ENCODE measurements at places on chromosomes 12 and 14. TPM values are rescaled to one million over a fixed set of nuclear protein-coding genes. Genes with fewer than 3 reads are reported as not detected.

DNA sequence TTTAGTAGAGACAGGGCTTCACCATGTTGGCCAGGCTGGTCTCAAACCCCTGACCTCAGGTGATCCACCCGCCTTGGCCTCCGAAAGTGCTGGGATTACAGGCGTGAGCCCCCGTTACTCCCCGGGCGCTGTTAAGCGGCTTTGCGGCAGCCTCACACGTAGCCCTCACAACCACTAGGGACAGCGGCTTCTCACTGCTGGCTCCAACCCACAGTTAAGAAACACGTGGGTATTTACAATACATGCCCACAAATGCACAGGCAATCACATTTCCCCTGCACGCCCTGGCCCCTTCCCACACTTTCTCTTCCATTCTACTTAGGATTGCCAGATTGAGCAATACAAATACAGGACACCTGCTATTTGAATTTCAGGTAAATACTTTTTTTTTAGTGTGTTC lies 37.0 kb upstream of the EIF5 start:
- DNase-seq: no peak

DNA sequence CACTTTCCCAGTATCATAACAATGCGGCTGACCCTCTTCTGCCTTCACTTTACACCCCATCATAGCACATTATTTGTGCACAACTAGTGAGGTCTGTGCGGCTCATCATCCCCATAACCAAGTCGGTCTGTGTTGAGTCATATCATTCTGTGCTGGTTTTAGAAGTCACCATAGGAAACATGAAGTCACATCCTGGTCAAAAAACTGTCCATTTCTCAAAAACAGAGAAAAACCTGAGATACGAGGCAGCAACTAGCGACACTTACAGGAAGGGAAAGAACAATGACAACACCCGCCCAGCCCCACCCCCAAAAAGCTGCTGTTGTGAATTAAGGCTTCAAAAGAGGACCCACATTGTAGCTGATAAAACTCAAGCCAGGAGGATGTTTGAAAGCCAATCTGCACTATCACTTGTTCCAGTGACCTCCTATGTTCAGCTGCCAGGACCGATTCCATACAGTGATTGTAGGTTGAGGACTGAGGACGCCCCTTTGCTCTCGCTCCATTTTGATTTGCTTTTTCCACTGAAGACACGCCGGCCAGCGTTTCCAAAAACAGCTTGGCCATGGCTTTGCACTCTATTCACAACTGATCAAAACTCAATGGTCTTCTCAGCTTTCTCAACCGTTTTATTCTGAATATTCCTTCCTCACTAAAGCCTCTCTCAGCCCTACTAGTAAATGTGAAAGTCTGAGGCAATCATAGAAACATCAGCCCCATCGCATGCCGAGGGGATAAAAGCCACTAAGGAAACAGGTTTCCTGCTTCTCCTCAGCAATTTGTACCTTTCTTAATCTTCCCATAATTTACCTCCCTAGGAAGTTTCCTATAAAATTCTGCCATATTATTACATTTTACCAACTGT lies 87.5 kb downstream of the DUSP16 start:
- DNase-seq: peak; percentile 92

- peak; percentile 15 for DNase-seq
Measured at GRCh38 chr14:71532790-71533189, 399.4 kb upstream of the RGS6 start.

DNA sequence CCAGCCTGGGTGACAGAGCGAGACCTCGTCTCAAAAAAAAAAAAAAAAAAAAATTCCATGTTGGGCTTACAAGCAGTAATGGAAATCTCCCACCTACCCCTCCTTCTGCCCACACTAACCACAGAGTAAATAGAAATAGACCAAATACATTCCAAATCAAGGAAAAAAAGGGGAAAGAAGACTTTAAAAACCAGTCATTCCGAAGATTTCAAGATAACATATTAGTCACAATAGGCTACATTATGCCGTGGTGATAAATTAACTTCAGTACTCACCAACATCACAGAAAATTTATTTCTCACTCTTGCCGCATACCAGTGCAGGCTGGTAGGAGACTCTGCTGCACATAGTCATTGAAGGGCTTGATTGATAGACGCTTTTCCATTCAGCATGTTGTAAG lies 15.5 kb upstream of the ETV6 start:
- DNase-seq: no peak

DNA sequence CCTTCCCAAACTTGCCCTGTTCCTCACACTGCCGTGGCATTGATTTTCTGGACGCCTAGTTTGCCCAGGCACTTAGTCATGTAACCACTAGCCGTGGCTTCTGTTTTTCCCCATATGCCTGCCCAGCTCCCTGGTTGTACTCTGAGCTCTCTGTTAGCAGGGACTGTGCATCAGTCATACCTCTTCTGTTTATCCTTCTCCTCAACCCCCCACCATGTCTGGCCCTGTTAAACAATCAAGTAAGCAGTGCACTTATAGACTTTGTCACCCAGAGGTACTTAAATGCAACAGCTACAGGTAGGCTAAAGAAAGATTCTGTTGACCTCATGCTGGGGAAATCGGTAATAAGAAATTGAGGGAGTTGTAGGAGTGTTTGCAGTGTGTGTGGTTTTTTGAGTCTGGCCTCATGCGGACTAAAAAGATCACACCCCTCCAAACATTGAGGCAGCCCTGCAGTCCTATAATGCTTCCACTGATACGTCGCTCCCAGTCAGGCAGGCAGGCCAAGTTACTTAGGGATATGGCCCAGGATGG lies 17.0 kb downstream of the UBE3B start:
- DNase-seq: no peak

DNA sequence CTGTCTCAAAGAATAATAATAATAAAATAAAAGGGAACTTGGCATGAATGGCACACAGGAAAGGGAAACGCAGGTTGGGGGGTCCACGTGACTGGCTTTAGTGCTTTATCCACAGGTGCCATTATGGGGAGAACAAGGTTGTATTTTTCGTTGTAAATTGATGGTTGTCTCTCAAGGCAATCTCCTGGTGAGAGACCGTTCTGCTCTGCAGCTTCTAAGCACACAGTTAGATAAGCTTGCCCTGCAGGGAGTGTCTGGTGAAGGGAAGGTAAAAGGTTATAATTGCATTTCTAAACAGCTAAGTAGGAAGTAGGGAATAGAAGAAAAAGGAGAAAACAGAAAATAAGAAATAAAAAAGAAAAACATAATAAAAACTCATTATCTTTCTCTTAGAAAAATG lies 69.1 kb upstream of the CPSF6 start:
- DNase-seq: no peak

DNA sequence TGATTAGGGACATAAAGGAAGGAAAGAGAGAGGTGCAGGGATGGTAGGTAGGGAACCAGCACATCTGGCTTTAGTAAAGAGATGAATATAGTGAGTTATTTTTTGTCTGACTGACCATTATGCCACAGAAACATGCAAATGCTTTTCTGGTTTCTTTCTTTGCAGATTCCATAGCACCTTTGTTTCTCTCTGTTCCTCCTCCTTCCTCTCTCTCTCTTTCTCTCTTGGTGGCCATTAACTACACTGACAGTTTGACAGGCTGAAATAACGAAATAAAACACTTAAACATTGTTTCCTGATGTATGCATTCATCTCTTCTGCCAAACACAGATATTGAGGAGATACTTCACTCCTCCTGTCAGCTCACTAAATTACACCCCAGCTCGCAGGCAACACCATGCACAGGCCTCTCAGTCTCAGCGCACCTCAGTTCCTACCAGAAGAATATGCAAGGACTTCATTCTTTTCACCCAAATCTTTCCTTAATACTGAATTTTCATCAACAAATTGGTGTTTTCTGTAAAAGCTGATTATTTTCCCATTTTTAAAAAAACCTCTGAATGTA lies 406.9 kb upstream of the SOX5 start:
- DNase-seq: no peak

DNA sequence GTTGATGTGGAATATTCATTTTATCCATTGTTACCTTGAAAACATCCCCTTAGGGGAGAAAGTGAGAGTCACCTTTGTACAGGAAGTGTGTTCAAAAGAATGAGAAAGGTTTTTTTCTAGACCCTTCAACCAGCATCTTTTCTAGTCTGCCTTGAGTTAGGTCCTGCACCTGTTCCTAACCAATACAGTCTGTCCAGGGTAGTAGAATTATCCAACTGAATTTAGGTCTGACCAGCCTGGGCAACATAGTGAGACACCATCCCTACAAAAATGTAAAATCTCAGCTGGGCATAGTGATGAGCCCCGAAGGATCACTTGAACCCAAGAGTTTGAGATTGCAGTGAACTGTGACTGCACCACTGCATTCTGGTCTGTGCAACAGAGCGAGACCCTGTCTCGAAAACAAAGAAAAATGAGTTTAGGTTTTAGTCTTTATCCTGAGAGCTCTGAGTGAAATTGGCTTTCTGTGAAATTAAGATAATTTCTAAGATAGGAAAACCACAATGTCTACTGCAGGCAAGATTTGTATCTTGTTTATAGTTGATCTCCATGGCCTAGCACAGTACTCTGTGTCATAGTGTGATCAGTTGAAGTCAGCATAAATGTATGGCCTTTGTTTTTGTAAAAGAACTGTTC lies 25.2 kb downstream of the ARHGAP5 start:
- no peak for DNase-seq

GRCh38 chr14:89551955-89552354 lies 134.9 kb upstream of the FOXN3 start:
- DNase-seq: no peak

DNA sequence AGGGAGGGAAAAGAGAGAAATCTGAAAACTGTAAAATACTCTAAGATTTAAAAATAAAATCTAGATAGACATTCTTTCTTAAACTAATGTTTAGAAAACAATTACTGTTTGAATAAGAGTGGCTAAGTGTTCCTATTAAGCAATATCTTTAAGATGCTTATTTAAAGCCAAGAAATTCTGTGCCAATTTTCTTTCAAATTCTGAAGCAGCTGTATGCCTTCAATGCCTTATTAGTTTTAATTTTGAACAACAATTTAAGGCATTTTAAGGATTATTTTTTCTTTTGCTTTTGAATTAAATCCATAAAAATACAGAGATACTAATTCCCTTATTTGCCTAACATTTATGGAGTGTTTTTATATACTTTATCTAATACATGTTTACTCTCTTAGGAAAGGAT lies 50.3 kb upstream of the KITLG start:
- DNase-seq: no peak

- peak; percentile 85 for DNase-seq
Measured at GRCh38 chr12:15856097-15856982, 25.8 kb upstream of the STRAP start.

- peak; percentile 90 for DNase-seq
Measured at GRCh38 chr12:78062786-78063185, 232.1 kb downstream of the NAV3 start.

- no peak for DNase-seq
Measured at GRCh38 chr12:69238589-69239351, 599 bp upstream of the CPSF6 start.

- no peak for DNase-seq
Measured at GRCh38 chr12:64792128-64792527, 32.3 kb upstream of the TBC1D30 start.

- no peak for DNase-seq
Measured at GRCh38 chr14:24928386-24928900, 121.5 kb downstream of the STXBP6 start.

DNA sequence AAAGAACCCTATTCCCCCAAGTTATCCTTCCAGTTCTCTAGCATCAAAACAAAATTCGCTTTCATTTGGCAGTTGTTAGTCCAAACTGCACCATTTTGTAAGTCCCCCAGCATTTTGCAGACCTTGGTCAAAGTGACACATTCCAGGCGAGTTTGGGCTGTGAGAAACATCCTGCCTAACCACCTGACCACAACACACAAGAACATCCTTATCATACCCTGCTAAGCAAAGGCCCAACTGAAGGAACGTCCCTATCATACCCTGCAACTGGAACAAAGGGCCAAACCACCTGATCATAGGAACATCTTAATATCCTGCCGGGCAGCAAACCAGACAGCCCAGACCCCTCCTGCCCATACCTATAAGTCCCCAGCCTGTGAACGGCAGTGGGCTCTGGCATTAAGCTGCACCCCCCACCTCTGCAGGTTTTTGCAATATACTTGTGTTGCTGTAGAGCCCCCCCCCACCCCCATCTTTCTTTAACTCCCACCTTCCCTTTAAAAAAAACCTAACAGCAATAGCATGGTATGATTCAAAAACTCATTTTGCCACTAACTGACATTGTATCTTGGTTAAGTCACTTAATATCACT lies 2.7 kb downstream of the PCNX4 start:
- DNase-seq: peak; percentile 70

DNA sequence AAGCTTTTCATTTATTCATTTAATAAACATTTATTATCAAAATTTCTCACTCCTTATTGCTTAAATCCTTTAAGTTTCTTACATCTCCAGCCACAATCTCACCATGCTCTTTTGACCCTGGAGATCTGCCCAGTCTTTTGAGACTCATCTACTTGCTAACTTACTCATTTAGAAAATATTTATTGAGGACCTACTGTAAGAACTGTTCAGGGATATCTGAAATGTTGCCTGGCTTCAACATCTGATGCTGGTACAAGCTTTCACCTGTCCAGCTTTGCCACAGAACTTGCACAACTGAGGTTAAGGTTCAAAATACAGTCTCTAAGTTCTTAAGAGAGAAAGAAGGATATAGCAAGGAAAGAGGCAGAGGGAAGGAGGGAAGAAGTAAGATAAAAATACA lies 17.5 kb upstream of the GXYLT1 start:
- no peak for DNase-seq

DNA sequence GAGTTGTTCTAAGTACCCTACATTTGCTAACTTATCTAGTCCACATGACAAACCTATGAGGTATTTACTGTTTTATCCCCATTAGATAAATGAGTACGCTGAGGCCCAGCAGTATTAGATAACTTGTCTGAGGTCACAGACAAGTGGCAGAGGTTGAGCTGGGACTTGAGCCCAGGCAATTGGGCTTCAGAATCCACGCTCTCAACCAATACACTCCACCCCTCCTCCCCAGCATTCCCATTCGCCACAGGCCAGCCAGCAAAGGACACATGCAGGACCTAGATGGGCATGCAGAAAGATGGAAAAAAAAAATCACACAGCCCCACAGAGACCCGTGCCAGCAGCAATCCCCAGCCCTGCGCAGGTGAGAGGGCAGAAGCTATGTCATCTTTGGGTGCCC lies 12.4 kb downstream of the HDAC7 start:
- no peak for DNase-seq

DNA sequence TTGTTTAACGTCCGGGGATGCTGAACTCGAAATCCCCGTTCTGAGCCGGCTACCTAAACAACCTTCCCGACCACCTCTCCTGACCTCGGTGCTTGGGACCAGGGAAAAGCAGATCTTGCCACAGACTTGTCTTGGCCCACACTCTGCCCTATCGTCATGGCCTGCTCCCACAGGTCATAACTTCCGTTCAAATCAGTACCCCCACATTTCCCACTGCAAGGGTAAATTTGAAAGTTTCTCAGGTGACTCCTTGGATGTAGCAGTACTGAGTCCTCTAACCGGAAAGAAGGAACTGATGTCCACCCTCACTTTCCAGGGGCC lies 612 bp upstream of the RBM23 start:
- no peak for DNase-seq

- no peak for DNase-seq
Measured at GRCh38 chr14:72568296-72568992, 325.5 kb downstream of the DPF3 start.

The OR4N2 gene
- not detected for total RNA-seq

The SAMD15 gene
- 0.88 TPM for total RNA-seq

The KCNC2 gene
- not detected for total RNA-seq

The ENO2 gene
- 2.9 TPM for total RNA-seq

The RNF212B gene
- total RNA-seq: not detected

The NUP107 gene
- 75.8 TPM for total RNA-seq

The OR5AU1 gene
- total RNA-seq: not detected

The NUDT4 gene
- 154 TPM for total RNA-seq

The EMP1 gene
- 318 TPM for total RNA-seq

The CISTR gene
- total RNA-seq: not detected

The SLC5A8 gene
- total RNA-seq: not detected

The TGM1 gene
- 0.17 TPM for total RNA-seq

Measured in dermis blood vessel endothelial cell (primary cell).